ENCODE measurements at places on chromosomes 3 and 15.
A peak's percentile ranks its signal among the peaks of the same experiment; 100 is the strongest.

- DNase-seq = no peak
These were observed 124.7 kb upstream of the FRMD4B start for GRCh38 chr3:69510481-69511030.

- DNase-seq = no peak
These were observed 24.1 kb downstream of the TSPAN3 start for GRCh38 chr15:77046704-77047412.

GRCh38 chr15:48828471-48828870, 17.6 kb upstream of the CEP152 start:
- no peak for DNase-seq

DNA sequence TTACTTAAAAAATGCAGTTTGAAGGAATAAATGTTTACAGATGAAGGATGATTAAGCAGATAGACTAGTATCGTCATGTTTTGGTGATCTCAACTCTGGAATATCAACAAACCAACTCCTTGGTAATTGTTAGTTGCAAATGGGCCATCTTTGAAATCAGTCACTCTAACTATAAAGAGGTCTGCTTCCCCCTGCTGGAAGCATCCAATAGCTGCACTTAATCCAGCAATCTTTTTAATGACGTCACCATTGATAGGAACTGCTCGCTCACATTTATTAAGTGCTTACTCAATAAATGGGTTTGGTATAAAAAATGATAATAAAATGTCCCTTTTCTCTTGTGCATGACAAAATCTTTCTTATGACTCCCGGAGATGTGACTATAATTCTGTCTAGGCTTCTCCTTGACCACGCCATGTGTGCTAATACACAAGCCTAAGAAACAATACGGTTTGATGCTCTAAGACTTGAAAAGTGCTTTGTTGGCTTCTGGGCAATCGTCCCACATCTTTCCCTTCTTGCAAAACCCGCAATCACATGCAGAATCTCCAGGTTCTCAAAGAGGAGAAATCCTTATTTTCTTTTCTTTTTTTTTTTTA, 227.6 kb upstream of the POU1F1 start:
- DNase-seq = peak; percentile 35

DNA sequence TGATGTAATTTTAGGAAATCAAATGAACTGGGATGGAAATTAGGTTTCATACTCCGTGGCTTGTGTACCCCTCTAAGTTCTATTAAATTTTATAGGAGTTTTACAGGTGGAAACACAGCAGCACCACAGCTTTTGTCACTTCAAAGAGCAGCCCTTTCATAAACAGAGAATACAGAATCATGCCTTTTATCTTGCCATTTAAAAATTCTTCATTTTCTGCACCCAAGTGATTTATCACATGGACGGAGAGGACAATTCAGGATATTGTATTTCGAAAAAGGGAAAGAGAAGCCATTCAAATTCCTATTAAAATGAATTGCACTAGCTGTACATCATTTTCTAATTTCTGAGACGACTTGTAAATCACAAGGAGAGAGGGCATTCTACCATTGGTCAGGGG, 245.4 kb downstream of the PTPRG start:
- DNase-seq = no peak

DNA sequence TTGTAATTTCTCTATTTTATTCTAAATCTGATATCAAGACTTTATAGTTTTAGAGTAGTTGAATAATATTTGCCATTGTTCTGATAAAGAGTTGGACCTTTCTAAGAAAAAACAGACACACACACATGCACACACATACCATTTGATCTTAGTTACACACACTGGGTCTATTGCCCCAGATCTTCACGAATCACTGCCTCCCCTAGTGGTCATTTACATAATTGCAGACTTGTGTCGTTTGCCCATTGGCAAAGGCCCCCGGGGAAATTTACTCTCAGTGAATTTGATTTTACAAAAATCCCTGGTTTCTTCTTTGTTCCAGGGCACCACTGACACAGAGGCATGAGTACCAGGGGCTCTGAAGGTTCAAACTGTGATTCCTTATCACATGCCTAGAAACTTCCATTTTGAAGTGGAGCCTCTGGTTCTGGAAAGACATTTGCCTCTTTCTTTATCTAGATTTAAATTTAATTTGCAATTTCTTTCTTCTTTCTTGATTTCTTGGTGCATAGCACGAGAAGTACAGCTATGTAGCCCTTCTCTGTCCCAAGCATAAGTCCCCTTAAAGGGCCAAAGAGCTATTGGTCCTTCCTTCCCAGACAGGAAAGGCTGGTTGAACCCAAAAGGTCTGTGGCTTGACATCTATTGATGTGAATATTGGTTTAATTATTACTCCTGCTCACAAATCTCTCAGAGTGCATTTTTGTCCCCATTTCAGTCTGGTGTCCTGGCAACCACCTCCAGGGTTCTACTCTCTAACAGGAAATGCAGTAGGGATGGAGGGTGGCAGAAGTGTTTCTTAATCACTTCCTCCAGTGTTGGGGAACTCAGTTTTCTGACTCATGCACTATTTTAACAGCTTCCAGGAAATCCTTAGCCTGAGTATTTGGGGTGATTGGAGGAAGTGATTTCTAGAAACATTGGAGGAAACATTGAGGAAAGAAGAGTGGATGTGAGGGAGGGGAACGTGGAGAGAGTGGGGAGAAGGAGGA, 32.4 kb upstream of the SLC6A11 start:
- DNase-seq = no peak
